ENCODE measurements at places on chromosomes 11 and 22. TPM values are rescaled to one million over a fixed set of nuclear protein-coding genes. Genes with fewer than 3 reads are reported as not detected.

Gene EHBP1L1
- 92.7 TPM for total RNA-seq

Gene CADM1
- total RNA-seq = 0.38 TPM

Gene HARBI1
- total RNA-seq = 4.4 TPM

Gene GRM5
- total RNA-seq = not detected

Gene C1QTNF5
- not detected for total RNA-seq

Gene HOATZ
- total RNA-seq = not detected

Gene CNTF
- 2.1 TPM for total RNA-seq

Gene RAB3IL1
- total RNA-seq = not detected

Gene MUC15
- total RNA-seq = 0.15 TPM

Gene CSF2RB
- total RNA-seq = 8.9 TPM

Gene SMIM35
- total RNA-seq = not detected

Gene BATF2
- total RNA-seq = 0.98 TPM

Gene OMP
- total RNA-seq = not detected

Gene RIC3
- total RNA-seq = 2.9 TPM

Gene MGAT3
- 38.5 TPM for total RNA-seq

Gene SHISAL1
- not detected for total RNA-seq

Gene OR4A16
- total RNA-seq = not detected

Gene TIMP3
- 0.74 TPM for total RNA-seq

Gene FADS2
- total RNA-seq = 315 TPM

Gene NEFH
- 0.13 TPM for total RNA-seq

Gene TRIM34
- 18.1 TPM for total RNA-seq

Gene C11orf16
- total RNA-seq = not detected
